ENCODE measurements at places on chromosomes 6 and 20. TPM values are rescaled to one million over a fixed set of nuclear protein-coding genes. Genes with fewer than 3 reads are reported as not detected.

DNA sequence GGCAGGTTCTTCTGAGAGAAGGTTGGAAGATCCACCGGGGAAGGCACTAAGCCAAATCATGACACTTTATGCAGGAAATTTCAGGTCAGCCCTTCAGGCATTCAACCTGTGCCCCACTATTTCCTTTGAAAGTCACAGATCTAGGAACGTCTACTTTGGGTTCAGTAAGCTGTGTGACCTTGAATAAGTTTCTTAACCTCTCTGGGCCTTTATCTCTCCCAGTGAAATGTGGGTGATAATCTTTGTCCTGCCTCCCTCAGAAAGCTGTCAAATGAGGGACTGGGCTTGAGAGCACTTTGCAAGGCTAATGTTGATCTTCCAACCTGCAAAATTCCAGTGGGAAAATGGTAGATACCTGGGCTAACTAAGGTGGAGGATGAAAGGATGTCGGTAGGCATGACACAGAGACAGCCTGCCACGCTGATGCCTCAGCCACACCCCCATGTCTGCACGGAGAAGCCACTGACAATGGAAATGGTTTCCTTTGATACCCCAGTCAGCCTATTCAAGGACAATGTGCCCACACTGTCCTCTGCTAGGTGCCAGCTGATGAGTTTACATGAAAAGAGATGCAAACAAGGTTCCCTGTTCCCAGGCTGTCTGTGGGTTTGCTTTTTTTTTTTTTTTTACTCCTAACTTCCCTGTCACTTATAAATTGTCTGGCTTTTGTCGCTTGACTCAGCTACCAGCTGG lies 9.3 kb downstream of the BNIP5 start:
- no peak for DNase-seq

SRMS gene
- not detected for total RNA-seq

GRCh38 chr6:45531999-45532595 lies 154.4 kb upstream of the SUPT3H start:
- no peak for DNase-seq

GRCh38 chr6:118296129-118296901 lies 251.8 kb upstream of the PLN start:
- DNase-seq = no peak

DNA sequence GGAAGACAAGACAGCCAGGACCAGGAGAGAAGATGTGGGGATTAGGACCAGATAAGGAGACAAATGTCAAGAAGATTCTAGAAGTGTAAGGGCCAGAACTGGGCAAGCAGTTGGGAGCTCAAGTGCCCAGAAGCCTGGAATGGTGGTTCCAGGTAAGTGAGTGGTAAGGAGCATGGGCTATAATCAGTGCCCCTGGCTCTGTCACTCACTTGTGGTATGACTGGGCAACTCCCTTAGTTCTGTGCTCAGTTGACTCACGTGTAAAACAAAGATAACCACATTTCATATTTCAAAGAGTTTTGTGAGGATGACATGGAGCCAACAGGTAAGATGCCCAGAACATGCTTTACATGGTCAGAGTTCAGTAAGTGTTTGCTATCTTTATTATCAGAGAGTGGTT lies 11.2 kb downstream of the CCDC167 start:
- no peak for DNase-seq

DNA sequence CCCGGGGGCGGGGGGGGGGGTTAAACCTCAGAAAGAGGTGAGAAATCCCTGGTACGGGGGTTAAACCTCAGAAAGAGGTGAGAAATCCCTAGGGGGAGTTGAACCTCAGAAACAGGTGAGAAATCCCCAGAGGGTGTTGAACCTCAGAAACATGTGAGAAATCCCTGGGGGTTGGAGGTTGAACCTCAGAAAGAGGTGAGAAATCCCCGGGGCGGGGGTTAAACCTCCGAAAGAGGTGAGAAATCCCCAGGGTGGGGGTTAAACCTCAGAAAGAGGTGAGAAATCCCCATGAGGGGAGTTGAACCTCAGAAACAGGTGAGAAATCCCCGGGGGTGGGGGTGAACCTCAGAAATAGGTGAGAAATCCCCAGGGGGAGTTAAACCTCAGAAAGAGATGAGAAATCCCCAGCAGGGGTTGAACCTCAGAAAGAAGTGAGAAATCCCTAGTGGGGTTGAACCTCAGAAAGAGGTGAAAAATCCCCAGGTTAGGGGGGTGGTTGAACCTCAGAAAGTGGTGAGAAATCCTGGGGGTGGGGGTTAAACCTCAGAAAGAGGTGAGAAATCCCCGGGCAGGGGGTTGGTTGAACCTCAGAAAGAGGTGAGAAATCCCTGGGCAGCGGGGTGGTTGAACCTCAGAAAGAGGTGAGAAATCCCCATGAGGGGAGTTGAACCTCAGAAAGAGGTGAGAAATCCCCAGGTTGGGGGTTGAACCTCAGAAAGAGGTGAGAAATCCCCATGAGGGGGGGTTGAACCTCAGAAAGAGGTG lies 87.4 kb downstream of the PLG start:
- DNase-seq = no peak

OR2B6 gene
- total RNA-seq = not detected

DNA sequence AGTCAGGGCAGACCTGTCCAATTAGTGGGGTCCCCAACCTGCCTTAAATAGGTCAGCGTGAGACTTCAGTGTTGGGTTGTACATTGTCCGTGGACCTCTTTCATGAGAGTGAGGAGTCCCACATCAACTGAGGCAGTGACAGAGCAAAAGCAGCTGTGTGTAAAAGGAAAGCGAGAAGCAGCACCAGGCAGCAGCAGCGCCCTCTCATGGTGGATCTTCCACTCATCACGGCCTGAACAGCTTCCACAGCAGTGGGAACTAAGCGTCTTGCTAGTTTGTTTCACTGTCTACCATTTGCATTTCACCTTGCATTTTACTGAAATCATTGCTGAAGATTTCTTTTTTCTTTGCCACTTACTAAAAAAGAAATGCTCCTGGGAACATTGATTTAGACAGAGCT lies 333.8 kb downstream of the PKHD1 start:
- DNase-seq = no peak

TJAP1 gene
- 32.8 TPM for total RNA-seq

DNA sequence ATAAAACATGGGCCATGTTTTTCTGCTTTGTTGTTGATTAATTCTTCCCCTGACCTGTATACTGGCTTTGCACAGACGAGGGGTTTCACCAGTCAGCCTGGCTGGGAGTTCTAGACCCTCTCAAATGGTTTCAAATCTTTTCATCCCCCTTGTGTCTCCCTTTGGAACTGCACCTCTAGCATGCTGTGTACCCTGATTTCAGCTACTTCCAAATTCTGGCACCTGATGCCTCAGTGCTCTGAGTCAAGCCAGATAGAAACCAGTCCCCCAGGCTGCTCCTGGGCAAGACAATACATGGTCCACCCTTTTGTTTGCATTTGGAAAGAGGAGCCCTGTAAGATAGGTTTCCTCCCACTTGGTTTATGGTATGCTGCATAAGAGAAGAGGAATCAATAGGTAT lies 290.2 kb downstream of the BTBD3 start:
- DNase-seq = no peak

CALHM5 gene
- total RNA-seq = 5.1 TPM

DNA sequence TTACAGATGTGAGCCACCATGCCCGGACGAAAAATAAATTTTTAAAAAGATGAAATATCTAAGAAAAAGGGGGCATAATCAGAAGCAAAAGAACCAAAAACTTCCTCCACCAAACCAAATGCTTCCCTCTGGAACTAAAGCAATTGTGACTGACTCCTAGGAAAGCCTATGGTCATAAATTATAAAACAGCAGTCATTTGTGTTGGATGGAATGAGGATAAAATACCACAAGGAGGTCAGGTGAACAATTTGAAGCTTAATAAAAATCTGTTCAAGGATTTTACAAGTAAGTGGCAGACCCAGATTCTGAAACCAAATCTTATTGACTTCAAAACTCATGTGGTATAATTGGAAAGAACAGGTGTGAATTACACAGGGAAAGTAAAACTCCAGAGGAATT lies 114.5 kb downstream of the KIF13A start:
- DNase-seq = no peak

GRCh38 chr6:5569491-5569890 lies 308.2 kb downstream of the FARS2 start:
- peak; percentile 24 for DNase-seq

IL17F gene
- not detected for total RNA-seq

- peak; percentile 71 for DNase-seq
These were observed 20.7 kb downstream of the TENT5A start for GRCh38 chr6:81731814-81732213.

GRCh38 chr6:37827603-37828265 lies 8.2 kb downstream of the ZFAND3 start:
- no peak for DNase-seq

GRCh38 chr20:31939661-31940060 lies 12.2 kb downstream of the PDRG1 start:
- DNase-seq = no peak

TRIM31 gene
- not detected for total RNA-seq

DNA sequence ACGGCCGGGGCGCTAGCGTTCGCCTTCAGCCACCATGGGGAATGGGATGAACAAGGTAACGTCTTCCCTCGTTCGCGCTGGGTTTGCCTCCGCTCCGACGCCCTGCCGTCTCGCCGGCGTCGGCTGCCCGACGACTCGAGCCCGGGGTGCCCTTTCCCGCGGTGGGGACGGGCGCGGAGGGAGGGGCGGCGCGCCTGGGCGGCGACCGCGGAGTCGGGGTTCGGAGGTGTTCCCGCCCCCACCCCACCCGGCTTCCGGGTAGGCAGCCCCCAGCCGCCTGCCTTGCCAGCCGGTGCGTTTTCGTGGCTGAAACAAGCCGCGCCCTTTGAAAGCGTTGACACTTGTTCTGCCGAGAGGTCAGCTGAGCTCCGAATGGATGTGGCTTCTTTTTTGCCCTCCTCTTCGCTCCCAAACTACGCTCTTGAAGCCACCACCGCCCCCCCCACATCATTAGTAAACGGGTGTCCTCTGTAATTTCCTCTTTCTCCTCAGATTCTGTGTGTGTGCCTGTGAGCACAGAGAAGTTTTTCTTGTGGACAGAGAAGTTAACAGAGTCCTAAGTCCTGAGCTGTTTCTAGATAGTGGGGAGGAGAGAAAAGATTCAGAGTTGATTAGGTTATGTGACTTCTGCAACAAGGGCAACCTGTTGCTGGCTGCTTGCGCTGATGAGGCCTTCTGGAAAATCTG lies 362 bp downstream of the DUSP22 start:
- DNase-seq = peak; percentile 31

CPNE5 gene
- not detected for total RNA-seq

DNA sequence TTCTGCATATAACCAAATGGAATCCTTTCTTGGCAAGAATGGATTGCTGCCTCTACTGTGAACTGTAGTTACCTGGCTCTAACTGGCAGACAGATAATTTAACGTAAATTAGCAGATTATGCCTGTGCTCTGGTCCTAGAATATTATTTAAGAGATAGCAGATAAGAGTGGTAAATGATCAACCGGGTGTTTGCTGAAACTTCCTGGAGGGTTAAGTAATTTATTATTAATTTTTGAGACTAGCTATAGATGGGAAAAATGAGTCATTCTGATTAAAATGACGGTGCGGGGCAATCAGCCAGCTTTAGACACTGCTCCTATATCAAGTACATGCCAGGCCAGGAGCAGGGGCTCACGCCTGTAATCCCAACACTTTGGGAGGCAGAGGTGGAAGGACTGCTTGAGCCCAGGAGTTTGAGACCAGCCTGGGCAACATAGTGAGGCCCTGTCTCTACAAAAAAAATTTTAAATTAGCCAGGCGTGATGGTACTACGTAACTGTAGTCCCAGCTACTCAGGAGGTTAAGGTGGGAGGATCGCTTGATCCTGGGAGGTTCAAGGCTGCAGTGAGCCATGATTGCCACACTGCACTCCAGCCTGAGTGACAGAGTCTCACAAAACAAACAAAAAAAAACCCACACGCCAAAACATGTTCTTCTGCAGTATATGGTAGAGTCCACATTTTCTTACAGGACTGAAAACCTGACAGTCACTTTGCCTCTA lies 22.6 kb downstream of the B4GALT5 start:
- DNase-seq = no peak

COL11A2 gene
- 1.1 TPM for total RNA-seq

DNA sequence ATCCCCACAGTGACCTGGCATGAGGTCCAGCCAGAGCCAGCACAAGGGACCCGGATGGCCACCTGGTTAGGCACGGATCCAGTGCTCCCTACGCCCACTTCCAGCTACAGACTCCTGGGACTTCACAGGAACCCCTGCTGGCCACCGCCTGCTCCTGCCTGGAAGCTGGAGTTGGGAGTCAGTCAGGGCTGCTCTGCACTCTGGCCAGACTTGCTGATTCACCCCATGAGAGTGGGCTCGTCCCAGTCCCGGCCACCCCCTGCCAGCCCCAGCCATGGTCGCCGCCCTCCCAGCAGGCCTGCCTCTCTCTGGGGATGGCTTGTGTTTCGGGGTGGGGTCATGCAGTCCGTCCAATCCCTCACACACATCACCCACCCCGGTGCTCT lies 125.8 kb downstream of the DLL1 start:
- no peak for DNase-seq

MUC22 gene
- total RNA-seq = not detected

- peak; percentile 76 for DNase-seq
These were observed 4.2 kb upstream of the EPHA7 start for GRCh38 chr6:93423542-93423941.
